ENCODE measurements at places on chromosomes 12 and 14.

- no peak for DNase-seq
These were observed 185.4 kb downstream of the GXYLT1 start for GRCh38 chr12:41959271-41959670.

DNA sequence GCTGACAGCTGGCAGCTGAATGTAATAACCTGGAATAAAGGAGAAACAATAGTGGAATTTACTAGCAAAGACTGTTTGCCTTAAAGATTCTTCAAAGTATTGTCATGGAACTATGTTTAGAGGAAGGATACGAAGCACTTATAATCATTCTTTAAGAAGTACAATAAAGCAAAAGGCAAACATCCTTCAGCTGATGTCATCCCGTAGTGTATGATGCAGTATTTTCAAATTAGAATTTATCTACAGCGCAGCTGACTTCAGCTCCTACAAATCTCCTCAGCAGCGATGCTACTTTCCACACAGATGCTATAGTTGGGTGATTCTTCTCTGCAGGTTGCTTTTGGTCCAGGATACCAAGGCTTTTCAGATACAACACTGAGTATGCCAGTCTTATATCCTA lies 31.5 kb downstream of the CLEC1A start:
- no peak for DNase-seq

DNA sequence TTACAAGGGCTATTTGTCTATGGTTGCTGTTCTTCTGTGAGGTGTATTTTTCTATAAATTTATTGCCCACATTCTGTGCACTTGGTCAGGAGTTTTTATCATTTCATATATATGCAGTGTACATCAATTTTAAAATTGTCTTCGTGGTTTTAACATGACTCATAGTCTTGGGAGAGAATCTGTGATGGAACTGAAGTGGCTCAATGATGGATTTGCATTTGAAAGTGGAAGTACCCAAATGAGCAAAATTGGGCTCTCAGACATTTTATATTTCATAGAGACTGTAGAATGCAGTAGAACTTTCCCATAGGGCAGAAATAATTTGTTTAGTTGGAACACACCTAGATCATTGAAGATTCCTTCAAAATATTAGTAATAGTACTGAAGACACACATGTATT lies 1.9 kb upstream of the SCFD1 start:
- DNase-seq = no peak

DNA sequence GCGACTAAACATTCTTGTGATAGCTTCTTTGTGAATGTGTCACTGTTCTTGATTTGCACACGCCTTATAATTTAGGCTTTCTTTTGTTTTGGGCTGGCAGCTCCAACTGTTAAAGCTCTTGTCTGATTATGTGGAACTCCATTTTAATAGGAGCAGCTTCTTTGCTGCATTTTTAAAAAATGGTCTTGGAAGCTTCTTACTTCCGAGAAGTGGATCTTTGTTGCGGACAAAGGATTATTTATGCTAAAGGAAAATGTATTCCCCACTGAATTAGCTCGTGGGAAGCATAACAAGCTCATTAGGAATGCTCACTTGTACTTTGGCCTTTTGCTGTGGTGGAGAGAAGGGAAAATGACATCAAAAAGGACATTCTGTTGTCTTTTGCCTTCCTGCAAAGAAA lies 20.0 kb downstream of the GAS2L3 start:
- DNase-seq = no peak

GRCh38 chr12:106303202-106303820 lies 778 bp downstream of the TCP11L2 start:
- peak; percentile 65 for DNase-seq

DNA sequence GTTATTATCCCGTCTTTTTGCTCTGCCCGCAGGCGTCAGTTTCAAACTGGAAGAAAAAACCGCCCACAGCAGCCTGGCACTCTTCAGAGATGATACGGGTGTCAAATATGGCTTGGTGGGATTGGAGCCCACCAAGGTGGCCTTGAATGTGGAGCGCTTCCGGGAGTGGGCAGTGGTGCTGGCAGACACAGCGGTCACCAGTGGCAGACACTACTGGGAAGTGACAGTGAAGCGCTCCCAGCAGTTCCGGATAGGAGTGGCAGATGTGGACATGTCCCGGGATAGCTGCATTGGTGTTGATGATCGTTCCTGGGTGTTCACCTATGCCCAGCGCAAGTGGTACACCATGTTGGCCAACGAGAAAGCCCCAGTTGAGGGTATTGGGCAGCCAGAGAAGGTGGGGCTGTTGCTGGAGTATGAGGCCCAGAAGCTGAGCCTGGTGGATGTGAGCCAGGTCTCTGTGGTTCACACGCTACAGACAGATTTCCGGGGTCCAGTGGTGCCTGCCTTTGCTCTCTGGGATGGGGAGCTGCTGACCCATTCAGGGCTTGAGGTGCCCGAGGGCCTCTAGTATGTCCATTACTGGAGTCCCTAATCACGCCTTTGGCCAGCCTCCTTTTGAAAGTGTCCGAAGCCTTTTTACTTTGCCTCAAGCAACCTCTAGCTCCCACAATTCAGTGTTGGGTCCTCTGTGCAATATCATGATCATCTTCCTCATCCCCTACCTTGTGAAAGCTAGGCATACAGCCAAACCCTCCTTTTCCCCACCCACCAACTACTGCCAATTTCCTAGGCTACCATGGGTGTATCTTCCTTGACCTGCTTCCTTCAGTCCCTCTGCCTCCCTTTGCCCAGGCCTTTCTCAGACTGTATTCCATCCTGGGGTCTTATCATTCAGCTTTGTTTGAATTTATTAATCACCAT lies 891 bp downstream of the SPRYD4 start:
- no peak for DNase-seq

DNA sequence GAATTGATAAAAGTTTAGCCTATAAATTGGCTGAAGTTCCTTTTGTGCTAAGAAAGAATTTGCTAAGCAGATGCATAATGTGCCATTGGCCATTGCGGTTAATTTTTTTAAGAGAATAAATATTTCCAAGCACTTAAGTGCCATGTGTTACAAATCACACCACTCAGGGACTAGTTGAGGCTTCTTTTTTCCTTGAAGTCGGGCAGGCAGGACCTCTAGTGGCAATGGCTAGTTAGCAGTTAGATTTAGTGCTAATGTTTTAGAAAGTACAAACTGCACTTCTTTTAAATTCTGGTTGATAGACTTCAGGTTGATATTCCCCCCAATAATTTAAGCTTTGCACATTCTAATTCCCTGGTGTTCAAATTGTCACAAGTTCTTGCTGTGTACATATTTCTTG lies 294.3 kb downstream of the APAF1 start:
- DNase-seq = no peak

- no peak for DNase-seq
These were observed 52.1 kb downstream of the ANKRD9 start for GRCh38 chr14:102457509-102457908.

DNA sequence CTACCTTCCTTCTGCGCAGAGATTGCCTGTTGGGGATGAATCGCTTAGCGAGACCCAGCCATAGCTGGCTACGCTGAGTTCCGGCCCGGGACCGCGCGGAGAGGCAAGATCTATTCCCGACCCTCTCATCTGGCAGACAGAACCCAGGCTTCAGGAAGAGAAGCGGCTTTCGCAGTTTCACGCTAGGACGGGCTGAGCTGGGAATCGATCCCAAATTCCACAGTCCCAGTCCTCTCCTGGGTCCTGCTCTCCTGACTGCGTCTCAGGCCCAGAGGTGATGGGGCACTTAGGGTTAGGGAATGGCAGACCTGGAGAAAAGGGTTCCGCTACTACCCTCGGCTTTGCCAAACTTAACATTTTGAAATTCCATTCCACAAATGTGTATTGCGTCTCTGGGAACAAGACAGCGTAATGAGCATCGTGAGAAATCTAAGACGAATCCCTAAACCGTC lies 2.8 kb downstream of the PTPN21 start:
- DNase-seq = no peak

DNA sequence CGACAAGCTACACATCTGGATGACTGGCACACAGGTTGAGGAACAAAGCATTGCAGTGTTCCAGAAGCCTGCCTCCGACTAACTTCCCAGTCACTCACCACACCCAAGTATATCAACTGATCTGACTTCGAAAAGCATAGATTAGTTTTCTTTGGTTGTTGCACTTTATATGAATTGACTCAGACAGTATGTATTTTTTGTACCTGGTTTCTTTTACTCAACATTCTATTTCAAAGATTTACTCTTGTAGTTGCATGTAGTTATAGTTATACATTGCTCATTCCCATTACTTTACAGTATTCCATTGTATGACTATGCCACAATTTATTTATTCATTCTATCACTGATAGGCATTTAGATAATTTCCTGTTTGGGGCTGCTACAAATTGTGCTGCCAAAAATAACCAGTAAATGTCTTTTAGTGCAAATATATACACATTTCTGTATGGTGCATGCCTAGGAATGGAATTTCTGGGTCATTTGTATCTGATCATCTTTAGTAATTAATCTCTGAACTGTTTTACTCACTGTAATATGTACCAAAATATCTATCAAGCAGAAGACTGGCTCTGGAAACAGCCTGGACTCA lies 17.8 kb downstream of the PLCZ1 start:
- no peak for DNase-seq

DNA sequence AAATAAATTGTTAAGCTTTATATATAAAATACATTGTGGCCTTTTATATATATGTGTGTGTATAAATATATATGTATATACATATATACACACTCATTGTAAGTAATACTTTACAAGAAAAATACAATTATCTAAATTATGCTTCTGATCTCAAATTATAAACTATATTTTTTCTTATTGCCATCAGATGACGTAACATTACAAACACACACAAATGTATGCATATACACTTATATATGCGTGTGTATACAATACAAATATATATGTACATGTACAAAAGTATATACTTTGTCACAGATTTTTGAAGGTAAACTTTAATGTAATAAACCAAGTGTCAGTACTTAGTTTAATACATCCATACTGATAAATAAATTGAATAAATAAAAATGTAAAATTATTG lies 278.9 kb upstream of the LMO3 start:
- DNase-seq = no peak
